ENCODE measurements at places on chromosomes 13 and 19. TPM values are rescaled to one million over a fixed set of nuclear protein-coding genes. Genes with fewer than 3 reads are reported as not detected.

KIRREL2 gene
- total RNA-seq = 97.5 TPM

- peaks cover 24% of the 10 kb centered on the region for H3K27me3 ChIP-seq
- H3K36me3 ChIP-seq = no peaks in the 10 kb centered on the region
- no peak for DNase-seq
- no peak overlapping the region for H3K27ac ChIP-seq
- no peak overlapping the region for H3K4me3 ChIP-seq
Measured at GRCh38 chr13:44273991-44274770, 99.4 kb upstream of the SERP2 start.

TNNT1 gene
- 5.5 TPM for total RNA-seq

GYS1 gene
- 65.8 TPM for total RNA-seq

DNA sequence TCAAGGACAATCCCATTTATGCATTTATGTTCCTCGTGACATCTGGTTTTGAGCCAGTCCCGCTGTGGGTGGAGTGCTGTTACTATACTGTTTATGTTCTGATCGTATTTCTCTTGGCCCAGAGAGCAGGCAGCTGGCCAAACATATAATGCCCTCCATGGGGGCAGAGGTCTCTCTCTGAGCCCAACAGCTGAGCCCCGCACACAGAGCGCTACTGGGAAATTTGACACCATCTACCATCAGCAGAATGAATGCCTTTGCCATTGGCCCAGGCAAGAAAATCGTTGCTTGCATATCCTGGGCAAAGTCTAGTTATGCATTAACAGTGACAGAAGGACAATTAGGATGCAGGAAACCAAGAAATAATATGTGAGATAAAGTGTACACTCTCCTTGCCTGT is 126.8 kb upstream of the CACNA1A start:
- H3K27me3 ChIP-seq = no peaks in the 10 kb centered on the region
- H3K36me3 ChIP-seq = no peaks in the 10 kb centered on the region
- H3K27ac ChIP-seq = peak overlapping the region; percentile 93
- peak; percentile 25 for DNase-seq
